ENCODE measurements at places on chromosomes 2 and 18.

DNA sequence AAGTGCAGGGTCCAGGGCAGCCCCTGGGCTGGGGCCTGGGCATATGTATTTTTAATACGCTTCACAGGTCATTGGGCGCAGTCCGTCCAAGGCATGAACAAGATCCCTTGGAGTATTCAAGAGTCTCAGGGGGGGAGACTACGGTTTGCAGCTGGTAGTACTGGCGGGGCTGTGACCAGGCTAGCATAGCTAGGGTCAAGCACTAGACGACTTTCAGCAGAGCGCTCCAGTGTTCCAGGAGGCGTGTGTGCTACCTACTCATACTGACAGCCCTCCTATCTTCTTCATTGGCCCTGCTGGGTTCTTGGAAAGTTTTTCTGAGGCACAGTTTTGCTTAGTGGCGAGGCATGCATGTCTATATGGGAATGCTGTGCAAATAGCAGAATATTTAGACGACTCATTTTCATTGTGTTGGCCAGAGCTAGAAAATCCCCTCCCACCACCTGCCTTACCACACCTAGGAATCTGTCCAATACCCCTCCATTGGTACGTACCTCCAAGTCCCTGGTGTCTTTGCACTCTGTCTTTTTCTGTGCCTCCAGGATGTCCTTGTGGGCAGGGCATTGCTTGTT lies 68.2 kb downstream of the GLI2 start:
- DNase-seq = no peak

DNA sequence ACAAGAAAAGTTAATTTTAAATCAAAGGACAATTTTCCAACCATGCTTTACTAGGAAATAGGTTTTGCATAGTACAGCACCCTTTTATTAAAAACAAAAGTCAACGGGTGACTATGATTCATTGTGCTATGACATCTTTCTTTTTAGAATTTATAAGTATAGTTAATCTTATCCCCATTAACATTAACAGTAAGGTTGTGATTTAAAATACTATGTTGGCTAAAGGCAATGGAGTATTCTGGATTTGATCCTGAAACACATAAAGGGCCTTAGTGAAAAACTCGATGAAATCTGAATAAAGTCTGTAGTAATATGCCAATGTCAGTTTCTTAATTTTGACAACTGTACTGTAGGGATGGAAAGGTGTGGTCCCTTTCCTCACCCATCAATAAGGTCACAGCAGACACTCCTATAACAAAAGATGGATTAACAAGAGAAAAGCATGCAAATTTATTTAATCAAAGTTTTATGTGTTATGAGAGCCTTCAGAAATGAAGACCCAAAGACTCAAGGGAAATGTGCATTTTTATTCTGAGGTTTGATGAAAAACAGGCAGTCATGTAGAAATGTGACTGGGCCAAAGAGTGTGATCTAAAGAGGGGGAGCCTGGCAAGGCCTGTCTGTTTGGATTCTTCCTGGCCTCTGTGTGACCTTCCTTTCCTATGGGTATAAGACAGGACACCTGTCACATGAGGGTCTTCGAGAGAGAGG lies 731.4 kb downstream of the TSN start:
- no peak for DNase-seq

GRCh38 chr2:26720322-26721114 lies 28.0 kb downstream of the KCNK3 start:
- DNase-seq = no peak

DNA sequence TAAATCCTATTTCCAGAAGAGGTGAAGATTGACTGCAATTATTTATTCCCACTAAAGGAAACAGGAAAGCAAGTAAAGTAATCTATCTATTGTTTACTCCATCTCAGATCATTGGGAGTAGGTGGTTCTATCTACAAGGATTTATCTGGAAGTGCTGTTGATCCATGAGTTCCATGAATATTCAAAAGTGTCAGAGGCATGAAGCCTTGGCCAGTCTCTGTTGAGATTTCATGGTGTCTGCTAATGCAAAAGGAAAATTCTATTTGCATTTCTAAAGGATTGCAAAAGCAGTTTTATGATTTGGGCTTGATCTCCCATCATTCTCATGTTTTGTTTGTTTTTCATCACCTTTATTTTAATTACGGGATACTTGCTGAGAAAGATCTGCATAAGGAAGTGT lies 102.4 kb upstream of the ST6GAL2 start:
- no peak for DNase-seq

DNA sequence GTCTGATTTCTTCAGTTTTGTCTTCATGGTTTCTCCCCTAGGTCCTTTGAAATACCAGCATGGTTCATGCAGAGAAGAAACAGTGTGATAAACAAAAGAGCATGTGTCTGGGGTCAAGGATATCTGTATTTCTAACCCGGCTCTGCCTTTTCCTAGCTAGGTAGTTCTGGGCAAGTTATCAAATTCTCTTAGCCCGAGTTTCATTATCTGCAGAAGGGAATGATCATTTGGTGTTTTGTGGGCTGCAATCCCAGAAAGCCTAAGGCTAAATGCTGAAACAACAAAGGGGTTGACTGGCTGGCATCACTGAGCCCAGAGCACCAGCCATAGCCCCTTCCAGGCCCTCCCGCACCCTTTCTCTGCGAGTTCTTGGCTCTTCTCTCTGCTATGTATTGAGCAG lies 51.7 kb upstream of the DAPL1 start:
- DNase-seq = no peak

GRCh38 chr2:196259507-196260481 lies 88.4 kb upstream of the STK17B start:
- DNase-seq = no peak

DNA sequence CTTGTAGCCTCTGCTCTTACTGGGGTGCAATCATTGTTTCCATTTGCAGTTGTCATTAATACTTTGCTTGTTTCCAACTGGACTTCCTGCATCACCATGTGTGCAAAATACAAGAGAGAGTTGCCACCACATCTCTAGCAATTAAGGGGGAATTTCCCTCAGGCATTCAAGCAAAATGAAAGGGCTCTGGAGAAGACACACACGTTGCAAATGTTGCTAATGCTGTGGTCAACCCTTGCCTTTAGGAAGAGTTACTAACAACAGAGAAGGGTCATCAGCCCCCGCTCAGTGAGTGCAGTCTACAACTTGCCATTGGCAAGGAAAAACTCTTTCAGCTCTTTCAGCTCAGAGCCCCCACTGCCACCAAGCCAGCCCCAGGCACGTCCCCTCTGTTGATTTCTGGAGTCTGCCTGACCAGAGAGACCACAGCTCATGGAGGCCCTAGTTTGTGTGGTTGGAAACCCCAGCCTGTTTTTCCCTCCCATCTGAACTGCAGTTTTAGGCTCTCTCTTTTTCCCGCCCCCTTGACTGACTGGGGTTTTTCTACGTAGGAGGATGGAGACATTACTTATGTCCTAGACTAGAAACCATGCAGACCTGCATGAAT lies 25.9 kb upstream of the GPR45 start:
- DNase-seq = no peak

DNA sequence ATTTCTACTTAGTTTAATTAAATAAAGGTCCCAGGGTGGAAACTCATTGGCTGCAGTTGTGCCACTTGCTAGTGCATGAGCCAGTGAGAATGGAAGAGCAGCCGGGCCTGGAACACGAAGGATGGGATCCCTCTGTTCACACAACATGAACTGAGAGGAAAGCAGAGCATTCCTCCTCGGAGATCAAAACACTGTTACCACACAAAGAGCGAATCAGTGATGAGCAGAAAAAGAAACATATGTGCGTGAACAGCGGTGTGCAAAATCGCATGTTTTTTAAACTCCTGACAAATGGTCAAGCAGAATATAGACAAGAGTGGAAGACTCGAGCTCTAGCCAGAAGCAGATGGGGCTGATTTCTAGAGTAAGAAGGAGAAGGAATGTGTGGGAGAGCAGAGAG lies 28.4 kb upstream of the ANKRD44 start:
- no peak for DNase-seq

- no peak for DNase-seq
Measured at GRCh38 chr2:124026503-124026902, 1.4 kb downstream of the CNTNAP5 start.

- DNase-seq = no peak
Measured at GRCh38 chr2:12416600-12416999, 300.1 kb upstream of the TRIB2 start.

DNA sequence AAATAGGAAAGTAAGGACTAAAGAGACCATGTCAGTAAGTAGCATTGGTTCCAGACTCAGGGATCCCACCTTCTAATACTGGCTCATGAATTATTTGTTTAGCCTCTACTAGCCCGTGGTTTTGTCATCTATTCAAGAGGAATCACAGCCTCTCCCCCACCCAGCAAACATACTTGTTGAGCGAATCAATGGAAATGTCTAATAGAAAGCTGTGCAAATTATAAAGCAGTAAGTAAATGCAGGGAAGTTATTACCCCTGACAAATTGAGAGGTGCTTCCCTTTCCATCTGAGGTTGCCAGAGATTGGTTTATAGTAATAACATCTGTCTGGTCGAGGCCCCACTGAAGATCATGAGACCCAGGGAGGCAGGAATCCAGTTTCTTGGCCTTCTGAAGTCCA lies 219.3 kb upstream of the OSR1 start:
- no peak for DNase-seq

- DNase-seq = no peak
Measured at GRCh38 chr2:137333386-137334165, 568.2 kb downstream of the THSD7B start.

- DNase-seq = no peak
Measured at GRCh38 chr2:175330195-175330594, 148.7 kb upstream of the ATP5MC3 start.

GRCh38 chr18:77702686-77703085 lies 453.0 kb downstream of the GALR1 start:
- no peak for DNase-seq

- no peak for DNase-seq
Measured at GRCh38 chr2:218022851-218023530, 20.2 kb upstream of the TNS1 start.

DNA sequence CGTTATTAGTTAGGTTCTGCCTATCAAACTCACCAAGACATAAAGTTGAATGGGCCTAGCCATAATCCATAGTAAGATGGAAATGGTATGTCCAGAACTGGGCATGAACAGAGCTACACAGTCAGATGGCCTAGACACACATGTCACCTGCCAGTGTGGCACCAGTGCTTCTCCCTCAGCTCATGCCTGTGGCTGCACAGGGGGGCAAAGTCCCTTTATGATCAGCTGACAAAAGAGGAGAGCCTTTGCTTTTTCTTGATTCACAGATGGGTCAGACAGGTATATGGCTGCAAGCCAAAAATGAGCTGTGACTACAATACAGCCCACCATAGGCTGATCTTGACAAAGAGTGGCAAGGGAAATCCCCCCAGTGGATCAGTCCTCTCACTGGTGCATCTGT lies 28.3 kb upstream of the STARD7 start:
- no peak for DNase-seq

GRCh38 chr2:241148239-241148638 lies 1.0 kb downstream of the PASK start:
- no peak for DNase-seq

DNA sequence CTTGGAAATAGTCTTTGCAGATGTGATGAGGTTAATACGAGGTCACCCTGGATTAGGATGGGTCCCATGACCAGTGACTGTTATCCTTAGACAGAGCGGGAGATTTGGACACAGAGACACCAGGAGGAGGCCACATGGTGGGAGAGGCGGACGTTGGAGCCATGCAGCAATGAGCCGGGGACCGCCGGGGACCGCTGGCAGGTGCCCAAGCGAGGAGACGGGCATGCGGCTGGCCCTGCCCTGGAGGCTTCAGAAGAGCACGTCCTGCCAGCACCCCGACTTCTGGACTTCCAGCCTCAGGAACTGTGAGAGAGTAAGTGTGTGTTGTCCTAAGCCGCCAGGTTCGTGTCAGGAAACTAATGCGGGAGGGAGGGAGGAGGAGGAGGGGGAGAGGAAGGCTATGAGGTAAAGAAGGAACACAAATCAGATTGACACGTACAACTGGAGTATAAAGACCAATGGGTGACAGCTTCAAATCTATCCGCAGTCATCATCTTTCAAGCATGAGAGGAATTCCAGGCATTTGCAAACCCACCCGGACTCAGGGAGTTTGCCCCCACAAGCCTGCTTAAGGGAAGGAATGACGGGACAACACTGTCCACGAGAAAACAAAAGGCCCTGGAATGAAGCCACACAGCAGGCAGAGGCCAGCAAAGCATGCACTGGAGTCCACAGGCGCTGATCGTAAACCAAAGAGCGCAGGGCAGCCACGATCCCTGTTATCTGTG lies 11.6 kb upstream of the BOK start:
- no peak for DNase-seq

DNA sequence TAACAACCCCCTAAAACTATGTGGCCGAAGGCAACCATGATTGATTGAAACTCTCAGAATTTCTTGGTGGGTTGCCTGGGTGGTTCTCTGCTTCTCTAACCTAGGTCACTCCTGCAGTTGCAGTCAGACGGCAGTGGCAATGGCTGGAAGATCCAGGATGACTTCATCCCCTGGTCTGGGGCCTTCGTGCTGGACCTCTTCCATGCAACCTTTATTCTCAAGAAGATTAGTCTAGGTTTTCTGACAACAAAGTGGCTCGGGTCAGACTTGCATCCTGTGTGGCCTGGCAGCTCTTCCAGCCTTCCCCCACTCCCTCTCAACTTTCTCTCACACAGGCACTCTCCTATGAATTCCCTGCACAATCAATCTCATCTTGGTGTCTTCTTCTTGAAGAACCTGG lies 76.4 kb downstream of the METTL4 start:
- DNase-seq = no peak

DNA sequence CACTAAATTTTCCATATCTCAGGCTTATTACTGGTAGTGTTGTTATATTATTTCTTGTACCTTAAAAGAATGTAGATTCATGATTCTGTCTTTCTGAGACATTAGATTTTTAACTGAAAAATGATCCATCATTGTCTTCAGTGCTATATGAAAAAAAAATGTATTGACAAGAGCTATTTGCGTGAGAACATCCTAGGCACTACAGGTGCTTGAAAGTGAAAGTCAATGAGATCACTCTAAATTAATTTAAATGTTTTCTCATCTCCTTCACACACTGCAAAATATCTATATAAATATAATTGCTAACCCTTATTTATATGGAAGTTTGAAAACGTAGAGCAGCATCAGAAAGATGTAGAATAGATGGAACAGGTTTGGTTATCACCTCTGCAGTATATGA lies 684.6 kb downstream of the TRIB2 start:
- no peak for DNase-seq

DNA sequence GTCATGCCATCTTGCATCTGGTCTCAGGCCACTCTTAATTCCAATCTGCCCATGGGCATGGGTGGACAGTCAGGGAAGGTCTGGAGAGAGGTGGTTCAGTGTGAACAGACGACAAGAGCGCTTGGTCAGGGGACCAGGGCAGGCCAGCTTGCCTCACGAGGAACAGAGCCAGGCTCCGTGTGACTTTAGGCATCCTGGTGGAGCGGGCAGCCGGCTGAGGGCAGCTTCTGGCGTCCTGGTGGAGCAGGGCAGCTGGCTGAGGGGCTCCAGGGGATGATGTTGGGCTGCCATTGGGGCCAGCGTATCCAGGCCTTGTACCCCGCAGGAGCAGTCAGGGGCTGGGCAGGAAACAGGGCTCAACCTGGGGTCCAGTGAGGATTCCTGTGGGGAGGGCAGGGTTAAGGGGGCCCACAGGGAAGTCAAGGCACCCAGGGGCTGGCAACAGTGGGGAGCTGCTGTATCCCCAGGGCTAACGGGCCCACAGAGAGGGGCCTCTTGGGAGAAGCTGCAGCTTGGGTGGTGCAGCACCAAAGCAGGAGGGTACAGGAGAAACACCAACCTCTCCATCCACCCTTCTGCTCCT lies 197.9 kb upstream of the TWIST2 start:
- no peak for DNase-seq

Measured in stimulated activated CD8-positive, alpha-beta memory T cell treated with anti-CD3 and anti-CD28 coated beads, Interleukin-15, amount 100 ng/mL, for 24 hours (primary cell).